ENCODE measurements at places on chromosomes 16 and 17. TPM values are rescaled to one million over a fixed set of nuclear protein-coding genes. Genes with fewer than 3 reads are reported as not detected.

DNA sequence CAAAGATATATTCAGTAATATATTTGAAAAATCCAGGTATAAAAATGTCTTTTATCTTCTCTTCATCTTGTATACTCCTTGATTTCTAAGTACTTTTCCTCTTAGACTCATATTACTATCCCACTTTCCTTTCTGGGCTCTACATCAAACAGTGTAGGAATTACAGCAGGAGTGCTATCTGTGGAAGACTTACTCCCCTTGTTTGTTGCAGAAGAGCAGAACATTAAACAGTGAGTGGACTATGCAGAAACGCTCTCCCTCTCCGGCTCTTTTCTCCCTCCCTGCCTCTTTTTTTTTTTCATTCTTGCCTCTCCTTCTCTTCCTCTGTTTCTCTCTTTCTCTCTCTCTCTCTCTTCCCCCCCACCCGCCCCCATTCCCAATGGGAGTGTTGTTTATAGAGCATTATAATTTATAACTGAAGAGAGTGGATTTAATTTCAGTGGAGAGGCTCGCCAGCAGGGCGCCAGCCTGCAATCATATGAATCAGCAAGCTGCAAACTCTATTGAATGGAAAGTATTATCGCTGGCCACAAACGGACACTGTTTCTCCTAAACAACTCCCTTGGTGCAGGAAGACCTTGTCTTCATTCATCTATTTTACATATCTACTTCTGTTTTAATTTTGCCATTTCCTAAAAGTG lies 242.3 kb upstream of the TBX2 start:
- no peak for DNase-seq

GRCh38 chr16:50414152-50414551 lies 45.4 kb upstream of the BRD7 start:
- no peak for DNase-seq

GRCh38 chr17:66459811-66460270 lies 157.4 kb downstream of the PRKCA start:
- no peak for DNase-seq

The SETD1A gene
- 9.7 TPM for total RNA-seq

The ACSM3 gene
- total RNA-seq: 12.0 TPM

DNA sequence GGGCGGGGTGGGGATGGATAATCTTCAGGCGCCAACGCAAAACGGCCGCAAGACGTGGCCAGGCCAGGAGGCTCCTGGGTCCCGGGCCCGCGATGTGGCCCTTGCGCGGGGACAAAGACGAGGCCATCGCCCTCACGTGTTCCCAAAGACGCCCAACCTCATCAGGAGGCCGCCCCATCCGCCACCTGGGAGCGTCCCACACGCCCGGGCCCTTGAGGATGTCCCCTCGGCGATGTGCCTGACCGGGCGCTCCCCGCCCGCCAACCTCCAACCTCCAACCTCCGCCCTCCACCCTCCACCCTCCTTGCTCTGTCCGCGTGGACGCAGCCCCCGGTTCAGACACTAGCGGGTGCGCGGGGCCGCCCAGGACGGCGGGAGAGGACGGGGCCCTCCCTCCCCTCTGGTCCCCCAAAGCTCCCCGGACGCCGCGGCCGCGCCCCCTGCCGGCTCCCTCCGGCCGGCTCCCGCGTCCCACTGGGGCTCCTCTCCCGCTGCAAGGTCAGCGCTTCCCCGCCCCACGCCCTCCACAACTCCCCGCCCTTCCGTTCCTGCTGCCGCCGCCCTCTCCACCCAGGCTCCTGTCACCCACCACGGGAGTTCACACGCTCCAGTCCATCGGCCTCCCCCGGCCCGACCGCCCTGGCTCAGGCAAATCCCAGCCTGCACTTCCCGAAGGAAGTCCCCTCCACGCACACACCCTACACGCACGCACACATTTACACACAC lies 250.8 kb upstream of the RPL38 start:
- DNase-seq: peak; percentile 75

DNA sequence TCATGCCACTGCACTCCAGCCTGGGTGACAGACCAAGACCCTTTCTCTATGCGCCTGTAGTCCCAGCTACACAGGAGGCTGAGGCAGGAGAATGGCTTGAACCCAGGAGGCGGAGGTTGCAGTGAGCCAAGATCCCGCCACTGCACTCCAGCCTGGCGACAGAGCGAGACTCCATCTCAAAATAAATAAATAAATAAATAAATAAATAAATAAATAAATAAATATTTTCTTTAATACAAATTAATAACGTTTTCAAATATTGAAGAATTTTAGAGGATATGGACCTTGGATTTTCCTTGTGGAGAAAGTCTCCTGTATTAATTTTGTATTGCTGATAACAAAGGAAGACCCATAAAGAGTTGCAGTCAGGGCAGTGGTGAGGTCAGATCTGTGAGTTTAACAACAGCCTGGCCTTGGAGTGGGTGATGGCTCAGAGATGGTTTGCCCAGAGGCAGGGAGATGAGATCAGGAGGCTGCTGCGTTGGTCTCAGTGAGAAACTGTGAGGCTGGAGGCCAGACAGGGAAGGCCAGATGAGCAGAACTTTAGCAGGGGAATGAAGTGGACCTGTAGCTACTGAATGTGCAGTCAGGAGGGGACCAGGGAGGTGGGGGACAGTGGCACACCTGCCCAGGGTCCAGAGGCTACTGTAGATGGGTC lies 4.4 kb upstream of the ASGR1 start:
- no peak for DNase-seq

DNA sequence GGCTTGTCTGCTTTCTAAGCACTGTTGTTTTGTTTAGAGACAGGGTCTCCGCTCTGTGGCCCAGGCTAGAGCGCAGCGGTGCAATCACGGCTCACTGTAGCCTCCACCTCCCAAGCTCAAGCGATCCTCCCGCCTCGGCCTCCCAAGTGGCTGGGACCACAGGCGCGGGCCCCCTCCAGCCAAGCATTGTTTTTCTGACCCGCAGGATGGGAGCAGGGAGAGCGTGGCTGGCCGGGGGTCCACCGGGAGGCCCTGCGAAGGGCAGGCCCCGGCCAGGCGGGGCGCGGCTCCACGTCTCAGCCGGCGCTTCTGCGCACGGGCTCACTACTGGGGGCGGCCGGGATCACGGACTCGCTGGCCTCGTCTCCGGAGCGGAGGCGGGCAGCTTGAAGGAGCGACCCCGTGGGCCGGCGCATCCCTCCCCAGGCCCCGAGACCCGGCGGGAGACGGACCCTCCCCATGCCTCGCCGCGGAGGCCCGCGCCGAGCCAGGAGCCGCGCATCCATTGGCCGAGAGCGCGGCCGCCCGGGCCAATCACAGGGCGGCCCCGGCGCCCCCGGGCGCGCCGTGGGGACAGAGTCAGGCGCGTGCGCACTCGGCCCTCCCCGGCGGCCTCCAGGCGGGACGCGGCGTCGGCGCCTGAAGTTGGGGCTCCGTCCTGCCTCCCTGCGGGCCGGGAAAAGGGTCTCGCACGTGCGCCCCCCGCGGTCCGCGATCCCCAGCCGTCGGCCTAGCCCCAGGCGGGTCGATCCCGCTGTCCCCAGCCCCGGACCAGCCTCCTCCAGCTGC lies 24.9 kb downstream of the ACTG1 start:
- DNase-seq: peak; percentile 95

The BICDL2 gene
- total RNA-seq: not detected

The CBLN1 gene
- total RNA-seq: 0.92 TPM

The TBC1D3C gene
- not detected for total RNA-seq

- peak; percentile 63 for DNase-seq
These were observed 109.6 kb upstream of the CACNG3 start for GRCh38 chr16:24146518-24146917.

DNA sequence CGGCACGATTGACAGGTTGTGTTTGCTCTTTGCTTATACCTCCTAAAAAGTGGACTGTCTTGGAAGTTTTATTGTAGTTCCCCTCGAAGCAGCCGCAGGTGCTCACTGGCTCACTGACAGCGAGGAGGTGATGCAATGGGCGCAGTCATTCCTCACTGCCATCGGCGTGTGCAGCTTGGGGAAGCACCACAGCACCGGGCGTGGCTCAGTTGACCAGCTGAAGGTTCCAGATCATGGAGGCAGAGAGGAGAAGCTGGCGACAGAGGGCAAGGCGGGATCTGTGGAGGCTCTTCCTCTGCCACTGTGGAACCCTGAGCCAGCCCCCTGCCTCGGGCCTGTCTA lies 72.1 kb upstream of the TNRC6C start:
- peak; percentile 66 for DNase-seq

DNA sequence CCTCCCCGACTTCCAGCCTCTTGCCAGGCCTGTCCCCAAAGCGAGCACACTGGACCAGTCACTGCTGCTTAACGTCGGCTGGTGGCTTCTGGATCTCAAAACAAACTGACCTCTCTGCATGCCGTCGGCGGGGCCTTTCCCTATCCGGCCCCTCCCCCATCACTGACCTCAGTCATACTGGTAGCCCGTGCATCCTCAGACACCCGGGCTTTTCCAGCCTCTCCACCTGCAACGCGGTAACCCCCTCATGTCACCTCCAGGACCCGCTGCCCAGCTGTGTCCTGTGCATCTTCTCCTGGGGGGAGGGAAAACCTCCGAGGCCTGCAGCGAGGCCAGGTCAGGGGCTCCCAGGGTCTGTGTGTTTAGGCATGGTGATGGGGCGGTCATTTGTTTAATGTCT lies 138.6 kb upstream of the CHMP6 start:
- peak; percentile 21 for DNase-seq

DNA sequence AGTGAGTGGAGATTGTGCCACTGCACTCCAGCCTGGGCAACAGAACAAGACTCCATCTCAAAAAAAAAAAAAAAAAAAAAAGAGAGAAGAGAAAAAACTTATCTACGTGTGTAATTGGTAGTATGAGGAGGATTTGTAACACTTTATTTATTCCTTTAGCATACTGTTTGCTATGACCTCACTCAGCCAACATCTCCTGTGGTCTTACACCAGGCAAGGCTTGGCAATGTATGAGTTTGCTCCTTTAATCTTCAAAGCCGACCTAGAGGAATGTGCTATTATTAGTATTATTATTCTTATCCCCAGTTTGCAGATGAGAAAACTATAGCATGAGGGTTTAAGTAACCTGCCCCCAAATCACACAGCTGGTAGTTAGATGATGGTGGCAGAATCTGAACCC lies 35.8 kb upstream of the HAPSTR1 start:
- no peak for DNase-seq

The ABHD15 gene
- 7.4 TPM for total RNA-seq

DNA sequence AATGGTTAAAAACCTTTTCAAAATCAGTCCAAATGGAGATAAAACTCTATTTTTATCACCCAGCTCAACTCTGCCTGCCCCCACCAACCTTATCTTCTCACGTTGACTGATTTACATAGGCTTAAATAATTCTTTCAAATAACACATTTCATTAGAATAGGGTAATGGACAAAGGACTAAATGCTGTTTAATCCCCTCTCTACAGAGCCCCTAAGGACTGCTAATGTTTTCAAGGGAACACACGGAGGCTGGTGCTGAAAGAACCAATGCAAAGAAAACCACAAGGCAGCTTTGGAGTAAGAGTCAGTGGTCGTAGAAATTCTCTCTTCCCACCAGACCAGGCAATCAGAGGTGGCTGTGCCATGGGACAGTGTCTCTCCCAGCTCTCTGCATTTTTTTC lies 445.7 kb upstream of the MAF start:
- DNase-seq: no peak

GRCh38 chr17:2435862-2436261 lies 35.0 kb upstream of the MNT start:
- no peak for DNase-seq
